ENCODE measurements at places on chromosomes 7 and 10.

DNA sequence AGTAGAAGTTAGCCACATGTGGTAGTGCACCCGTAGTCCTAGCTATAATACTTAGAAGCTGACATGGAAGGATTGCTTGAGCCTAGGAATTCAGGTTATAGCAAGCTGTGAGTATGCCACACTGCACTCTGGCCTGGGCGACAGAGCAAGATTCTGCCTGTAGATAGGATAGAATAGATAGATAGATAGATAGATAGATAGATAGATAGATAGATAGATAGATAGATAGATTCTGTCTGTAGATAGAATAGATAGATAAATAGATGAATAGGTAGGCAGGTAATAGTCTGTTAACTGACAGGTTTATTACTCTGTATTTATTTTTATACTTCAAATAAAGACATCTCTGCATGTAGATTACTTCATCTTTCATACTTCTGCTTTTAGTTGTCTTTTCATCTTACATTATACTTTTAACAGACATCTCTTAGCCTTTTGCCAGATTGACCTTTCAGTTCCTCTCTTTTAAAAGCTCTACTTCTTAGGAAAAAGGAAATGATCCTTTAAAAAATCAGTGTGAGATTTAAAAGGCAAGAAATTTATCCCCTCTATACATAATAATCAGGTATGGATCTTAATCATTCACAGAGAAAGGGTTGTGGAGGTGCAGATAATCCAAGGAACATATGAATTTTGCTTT, 31.8 kb downstream of the CCAR1 start:
- no peak for DNase-seq

DNA sequence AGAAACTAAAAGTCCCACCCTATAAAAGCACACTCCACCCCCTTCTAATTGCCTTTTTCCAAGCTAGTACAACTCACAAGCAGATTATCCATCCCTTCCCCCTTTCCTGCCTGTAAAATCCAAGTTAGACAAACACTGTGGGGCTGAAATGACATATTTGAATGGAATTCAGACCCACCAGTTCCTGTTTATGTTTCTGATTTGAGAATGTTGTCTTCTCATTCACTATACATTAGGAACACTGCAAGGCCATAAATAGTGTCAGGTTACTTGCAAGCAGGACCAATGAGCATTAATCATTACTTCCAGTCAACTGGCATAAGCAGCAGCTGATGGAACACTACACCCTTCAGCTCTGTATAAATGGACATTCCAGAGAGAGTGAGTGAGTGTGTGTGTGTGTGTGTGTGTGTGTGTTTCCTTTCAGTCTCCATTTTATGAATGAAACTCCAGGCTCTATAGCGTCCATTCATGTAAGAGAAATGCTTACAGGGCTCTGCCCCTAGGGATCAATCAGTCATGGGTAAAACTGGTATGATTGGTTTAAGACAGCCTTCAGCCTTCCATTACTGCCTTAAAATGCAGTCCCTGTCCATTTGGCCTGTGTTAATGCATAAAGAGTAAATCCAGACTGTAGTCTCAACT, 69.3 kb downstream of the ETV1 start:
- DNase-seq = peak; percentile 100

DNA sequence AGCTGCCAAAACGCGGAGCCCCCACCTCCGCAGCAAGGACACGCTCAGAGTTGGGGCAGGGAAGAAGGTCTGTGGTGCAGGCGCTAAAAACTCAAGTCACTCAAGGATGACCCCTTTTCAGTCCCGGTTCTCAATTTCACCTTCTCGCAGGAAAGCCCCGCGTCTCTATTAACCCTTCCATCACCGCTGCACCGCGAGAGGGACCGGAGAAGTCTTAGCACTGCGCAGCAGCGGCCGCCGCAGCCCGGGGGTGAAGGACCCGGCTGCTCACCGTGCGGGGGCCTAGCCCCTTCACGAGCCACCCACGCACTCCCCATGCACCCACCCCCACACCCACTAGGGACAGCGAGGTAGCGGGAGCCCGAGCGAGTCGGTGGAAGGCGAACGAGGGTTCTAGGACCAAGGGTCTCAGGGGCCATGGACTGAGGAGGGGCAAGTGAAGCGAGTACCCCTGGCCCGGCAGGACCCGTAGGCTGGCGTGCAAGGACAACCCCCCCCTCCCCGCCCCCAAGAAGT, 162.9 kb downstream of the SH3PXD2A start:
- no peak for DNase-seq

DNA sequence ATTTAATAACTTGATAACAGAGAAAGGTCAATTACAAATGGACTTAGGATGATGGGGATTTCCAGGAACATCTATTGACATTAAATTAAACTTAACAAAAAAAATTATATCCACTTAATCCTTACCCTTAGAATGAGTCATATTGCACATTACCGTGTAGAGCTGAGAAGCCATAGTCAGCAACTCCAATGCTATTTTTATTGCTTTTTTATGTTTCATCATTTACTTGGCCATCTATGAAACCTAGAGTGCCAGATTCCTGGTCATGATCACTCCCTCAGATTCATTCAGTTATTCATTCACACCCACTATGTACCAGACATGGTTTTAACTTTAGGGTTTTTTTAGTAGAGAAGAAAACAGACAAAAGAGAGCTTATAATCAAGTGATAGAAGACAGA, 1180.4 kb downstream of the CNTNAP2 start:
- DNase-seq = no peak

DNA sequence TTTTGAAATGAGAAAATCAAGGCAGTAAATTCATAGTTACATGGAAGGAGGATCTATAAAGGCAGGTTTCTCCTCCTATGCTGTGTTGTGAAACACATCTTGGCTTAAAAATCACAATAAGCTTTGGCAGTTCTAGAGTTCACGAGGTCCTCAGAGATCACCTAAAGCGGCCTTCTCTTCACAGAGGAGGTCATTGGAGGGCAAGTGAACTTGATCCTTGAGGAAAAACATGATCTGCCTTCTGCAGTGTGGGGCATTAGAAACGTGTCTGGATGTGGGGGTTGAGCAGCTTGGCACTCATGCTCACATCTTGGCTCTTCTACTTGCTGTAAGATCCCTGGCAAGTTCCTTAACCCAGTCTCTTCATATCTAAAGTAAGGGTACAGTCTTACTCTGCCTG, 96.1 kb upstream of the BMPER start:
- DNase-seq = no peak

DNA sequence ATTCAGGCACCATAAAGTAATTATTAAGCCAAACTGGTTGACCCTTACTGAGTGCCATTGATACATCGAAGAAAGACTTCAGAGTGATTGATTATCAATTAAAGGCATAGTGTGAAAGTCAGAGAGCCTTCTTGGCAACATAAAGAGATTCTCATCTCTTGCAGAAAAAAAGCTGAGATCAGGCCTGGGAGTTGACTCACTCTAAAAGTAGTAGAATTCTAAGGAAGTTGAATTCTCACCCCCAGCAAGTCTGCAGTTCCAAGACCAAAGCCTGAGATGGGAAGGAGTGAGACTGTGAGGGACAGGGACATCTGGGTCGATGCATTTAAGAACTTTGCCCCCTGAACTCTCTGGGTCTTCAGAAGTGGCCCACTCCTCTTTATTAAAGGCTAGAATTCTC, 21.6 kb upstream of the ERCC6 start:
- no peak for DNase-seq

- no peak for DNase-seq
Observed at GRCh38 chr10:71812016-71812912, 38.8 kb downstream of the PSAP start.

DNA sequence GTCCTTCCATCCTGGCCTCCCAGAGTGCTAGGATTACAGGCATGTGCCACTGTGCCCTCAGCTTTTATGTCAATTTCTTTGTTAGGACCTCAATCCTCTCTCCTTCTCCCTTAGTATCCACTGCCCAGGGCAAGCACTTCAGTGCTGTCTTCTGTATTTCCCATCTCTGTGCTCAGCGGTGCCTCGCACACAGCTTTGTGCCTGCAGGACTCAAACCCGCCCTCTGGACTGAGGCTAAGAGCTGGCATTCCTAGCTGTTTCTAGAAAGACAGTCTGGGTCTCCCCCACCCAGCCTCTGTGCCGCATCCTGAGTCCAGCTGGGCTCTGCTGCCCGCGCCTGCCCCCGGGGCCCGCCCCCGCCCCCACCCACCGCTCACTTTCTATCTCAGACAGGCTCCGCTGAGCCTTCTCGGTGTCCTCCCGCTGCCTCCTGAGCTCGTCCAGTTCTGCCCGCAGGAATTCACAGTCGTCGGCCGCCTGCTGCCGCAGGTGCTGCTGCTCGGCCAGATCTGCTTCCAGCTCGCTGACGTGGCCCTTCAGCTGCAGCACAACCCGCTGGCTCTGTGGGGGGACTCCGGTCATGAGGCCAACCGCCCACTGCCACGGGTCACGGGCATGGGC, 67.3 kb downstream of the SPDYE5 start:
- DNase-seq = no peak

- DNase-seq = peak; percentile 53
Observed at GRCh38 chr7:27346531-27347275, 104.1 kb downstream of the EVX1 start.

DNA sequence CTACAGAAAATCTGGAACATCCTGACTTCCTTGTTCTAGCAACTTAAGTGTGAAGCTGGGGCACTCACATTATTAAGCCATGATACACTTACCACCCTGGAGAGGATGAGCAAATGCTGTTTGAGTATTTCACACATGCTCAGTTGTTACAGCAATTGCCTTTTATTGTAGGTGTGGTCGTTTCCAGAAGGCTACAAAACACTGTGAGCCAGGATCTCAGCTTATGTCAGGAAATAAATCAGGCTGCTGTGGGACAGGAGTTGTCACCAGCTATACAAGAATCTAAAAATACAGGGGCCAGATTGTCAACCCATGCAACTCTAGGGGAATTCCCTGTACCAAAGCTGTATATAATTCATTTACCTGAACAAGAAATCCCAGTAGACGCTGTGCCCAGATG, 273.3 kb upstream of the SP4 start:
- no peak for DNase-seq

All from fibroblast of skin of left quadriceps (primary cell).